ENCODE measurements at places on chromosomes 1 and 21. TPM values are rescaled to one million over a fixed set of nuclear protein-coding genes. Genes with fewer than 3 reads are reported as not detected.

- no peak for DNase-seq
- H3K4me1 ChIP-seq = peaks cover 9% of the 10 kb centered on the region
- H3K36me3 ChIP-seq = no peaks in the 10 kb centered on the region
- H3K4me3 ChIP-seq = no peak overlapping the region
- no peak overlapping the region for H3K27ac ChIP-seq
- H3K27me3 ChIP-seq = no peaks in the 10 kb centered on the region
These were observed 37.1 kb upstream of the CAP1 start for GRCh38 chr1:40003156-40004093.

The ARHGAP30 gene
- 226 TPM for total RNA-seq

DNA sequence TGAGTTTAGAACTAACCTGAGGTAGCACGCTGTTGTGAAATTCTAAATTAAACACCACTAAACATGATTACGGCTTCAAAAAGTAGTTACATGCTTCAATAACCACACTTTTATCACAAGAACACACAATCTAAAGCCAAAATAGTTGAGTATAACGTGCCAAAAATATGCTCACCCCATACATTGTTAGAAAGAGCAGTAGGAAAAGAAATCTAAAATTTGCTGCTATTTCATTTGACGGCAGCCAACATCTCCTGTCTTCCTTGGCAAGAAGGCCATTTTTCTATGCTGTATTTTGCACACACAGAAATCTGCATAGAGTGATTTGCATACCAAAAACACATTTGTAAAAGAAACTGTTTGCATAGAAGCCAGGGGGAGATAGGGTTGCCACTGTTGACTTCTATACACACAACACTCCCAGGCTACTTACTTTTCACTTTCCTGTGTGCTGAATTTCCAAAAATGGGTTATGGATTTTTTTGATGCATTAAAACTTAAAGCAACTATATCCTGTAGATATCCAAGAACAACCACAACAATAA, 42.9 kb upstream of the DMRTB1 start:
- no peaks in the 10 kb centered on the region for H3K27me3 ChIP-seq
- no peak overlapping the region for H3K27ac ChIP-seq
- no peak for DNase-seq
- H3K4me3 ChIP-seq = no peak overlapping the region

DNA sequence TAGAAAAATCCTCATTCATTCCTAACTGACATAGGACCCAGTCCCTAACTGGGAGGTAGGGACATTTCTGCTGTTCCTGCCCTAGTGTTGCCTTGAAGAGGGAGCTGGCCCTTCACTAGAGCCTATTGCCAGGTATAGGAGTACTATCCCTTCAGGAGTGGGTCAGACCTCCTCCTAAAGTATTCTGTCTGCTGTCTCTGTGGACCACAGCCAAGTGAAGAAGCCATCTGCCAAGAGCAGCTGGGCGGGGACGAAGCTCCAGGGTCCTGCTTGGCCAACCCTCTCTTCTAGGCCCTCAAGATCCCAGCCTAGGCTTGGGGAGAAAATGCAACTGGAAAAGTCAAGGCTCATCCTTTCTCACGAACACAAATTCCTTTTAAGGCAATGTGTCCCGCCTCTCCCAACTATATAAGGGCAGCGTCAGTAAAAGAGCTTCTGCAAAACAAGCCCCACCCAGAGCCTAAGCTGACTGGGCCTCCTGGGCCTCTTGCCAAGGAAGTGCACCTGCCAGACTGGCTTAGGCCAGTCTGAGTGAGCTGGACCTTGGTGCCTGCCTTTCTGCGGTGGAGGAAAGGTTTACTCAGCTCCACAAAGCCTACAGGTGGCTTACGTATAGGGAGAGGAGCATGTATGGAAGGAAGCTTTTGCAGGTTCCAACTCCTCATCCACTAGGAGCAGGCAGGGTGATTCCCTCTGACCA, 638 bp upstream of the TUFT1 start:
- H3K4me1 ChIP-seq = peaks cover 18% of the 10 kb centered on the region
- H3K4me3 ChIP-seq = peak overlapping the region; percentile 62
- DNase-seq = no peak
- H3K36me3 ChIP-seq = no peaks in the 10 kb centered on the region
- H3K27ac ChIP-seq = peak overlapping the region; percentile 57
- no peaks in the 10 kb centered on the region for H3K27me3 ChIP-seq

- no peak for DNase-seq
- no peaks in the 10 kb centered on the region for H3K4me1 ChIP-seq
- no peaks in the 10 kb centered on the region for H3K27me3 ChIP-seq
These were observed 57.8 kb upstream of the COL18A1 start for GRCh38 chr21:45347048-45347711.

DNA sequence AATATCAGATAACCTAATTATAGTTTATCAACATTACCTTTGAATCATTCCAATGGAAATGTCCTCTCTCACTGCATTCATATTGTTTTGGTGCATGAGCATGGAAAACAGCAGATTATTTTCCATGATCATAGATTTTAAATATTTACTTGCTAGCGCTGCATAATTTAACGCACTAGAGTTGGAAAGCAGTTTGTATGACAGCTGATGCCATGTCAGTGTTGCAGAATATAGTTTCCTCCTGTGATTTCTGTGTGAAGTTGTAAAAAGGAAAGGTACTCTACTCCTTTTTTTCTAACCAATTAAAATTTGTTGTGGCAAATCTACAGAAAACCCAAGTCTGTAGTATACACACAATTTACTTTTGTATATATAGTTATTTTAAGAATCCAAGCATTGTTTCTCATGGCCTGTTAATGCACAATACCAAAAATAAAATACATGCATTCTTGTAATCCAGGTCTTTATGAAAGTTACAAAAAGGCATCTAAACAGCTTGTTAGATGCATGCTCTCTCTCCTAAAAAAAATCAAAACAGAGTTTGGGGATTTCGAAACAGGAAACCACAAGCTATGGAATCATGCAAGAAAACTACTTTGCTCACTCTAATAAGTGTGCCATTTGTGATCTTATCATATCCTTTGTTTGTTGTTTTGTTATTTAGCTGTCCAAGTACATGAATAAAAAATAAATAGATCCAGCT, 1.9 kb upstream of the ATG4C start:
- H3K27ac ChIP-seq = no peak overlapping the region
- no peak overlapping the region for H3K4me3 ChIP-seq
- no peaks in the 10 kb centered on the region for H3K27me3 ChIP-seq
- peak; percentile 7 for DNase-seq
- no peaks in the 10 kb centered on the region for H3K36me3 ChIP-seq
- peaks cover 14% of the 10 kb centered on the region for H3K4me1 ChIP-seq

- H3K4me3 ChIP-seq = no peak overlapping the region
- H3K36me3 ChIP-seq = no peaks in the 10 kb centered on the region
- DNase-seq = no peak
- H3K4me1 ChIP-seq = peaks cover 10% of the 10 kb centered on the region
- H3K27ac ChIP-seq = no peak overlapping the region
These were observed 746 bp upstream of the LAMC1 start for GRCh38 chr1:183022202-183023145.

- H3K36me3 ChIP-seq = no peaks in the 10 kb centered on the region
- peaks cover 4% of the 10 kb centered on the region for H3K4me1 ChIP-seq
- H3K27me3 ChIP-seq = no peaks in the 10 kb centered on the region
- peak; percentile 86 for DNase-seq
These were observed 54.1 kb upstream of the SAMD11 start for GRCh38 chr1:869499-870244.

The CNR2 gene
- not detected for total RNA-seq

The C1orf74 gene
- total RNA-seq = 1.2 TPM

The PHLDA3 gene
- 7.8 TPM for total RNA-seq

The PODN gene
- not detected for total RNA-seq

DNA sequence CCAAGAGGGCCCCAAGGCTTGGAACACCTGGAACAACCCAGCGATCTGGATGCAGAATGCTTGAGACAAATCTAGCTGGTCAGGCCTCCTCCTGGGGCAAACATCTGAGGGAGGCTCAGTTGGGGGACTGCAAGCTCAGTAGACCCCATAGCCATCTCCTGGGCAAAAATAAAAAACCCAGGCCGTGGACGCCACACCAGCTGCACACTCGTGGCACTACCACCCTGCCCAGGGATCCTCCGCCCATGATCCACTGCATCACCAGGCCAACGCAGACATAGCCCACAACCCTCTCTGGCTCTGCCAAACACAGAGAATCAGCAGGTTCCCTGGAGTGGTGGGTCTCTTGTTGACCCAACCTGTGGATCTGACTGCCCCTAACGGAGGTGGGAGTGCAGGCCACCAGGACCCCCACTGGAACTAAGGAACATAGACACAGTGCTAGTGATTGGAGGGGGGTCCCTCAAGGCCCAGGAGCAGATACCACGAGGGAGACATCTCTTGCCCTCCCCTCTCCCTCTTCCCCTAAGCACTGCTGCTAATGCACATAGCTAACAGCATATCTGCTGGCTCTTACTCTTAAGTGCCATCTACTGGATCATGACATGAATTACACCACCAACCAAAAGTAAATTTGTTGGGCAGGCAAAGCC, 147.2 kb downstream of the CHD1L start:
- H3K4me1 ChIP-seq = no peaks in the 10 kb centered on the region
- no peak overlapping the region for H3K4me3 ChIP-seq
- H3K27me3 ChIP-seq = peaks cover 5% of the 10 kb centered on the region
- H3K36me3 ChIP-seq = no peaks in the 10 kb centered on the region
- H3K27ac ChIP-seq = no peak overlapping the region

The PLA2G2A gene
- not detected for total RNA-seq

- H3K27me3 ChIP-seq = no peaks in the 10 kb centered on the region
- H3K36me3 ChIP-seq = peaks cover 6% of the 10 kb centered on the region
- H3K27ac ChIP-seq = no peak overlapping the region
- H3K4me3 ChIP-seq = no peak overlapping the region
These were observed 23.5 kb upstream of the SARS1 start for GRCh38 chr1:109190189-109190588.

- H3K4me1 ChIP-seq = no peaks in the 10 kb centered on the region
- no peaks in the 10 kb centered on the region for H3K36me3 ChIP-seq
- DNase-seq = no peak
- no peaks in the 10 kb centered on the region for H3K27me3 ChIP-seq
These were observed 1317.7 kb downstream of the MRPL39 start for GRCh38 chr21:24289539-24289938.

The DIRAS3 gene
- total RNA-seq = not detected

DNA sequence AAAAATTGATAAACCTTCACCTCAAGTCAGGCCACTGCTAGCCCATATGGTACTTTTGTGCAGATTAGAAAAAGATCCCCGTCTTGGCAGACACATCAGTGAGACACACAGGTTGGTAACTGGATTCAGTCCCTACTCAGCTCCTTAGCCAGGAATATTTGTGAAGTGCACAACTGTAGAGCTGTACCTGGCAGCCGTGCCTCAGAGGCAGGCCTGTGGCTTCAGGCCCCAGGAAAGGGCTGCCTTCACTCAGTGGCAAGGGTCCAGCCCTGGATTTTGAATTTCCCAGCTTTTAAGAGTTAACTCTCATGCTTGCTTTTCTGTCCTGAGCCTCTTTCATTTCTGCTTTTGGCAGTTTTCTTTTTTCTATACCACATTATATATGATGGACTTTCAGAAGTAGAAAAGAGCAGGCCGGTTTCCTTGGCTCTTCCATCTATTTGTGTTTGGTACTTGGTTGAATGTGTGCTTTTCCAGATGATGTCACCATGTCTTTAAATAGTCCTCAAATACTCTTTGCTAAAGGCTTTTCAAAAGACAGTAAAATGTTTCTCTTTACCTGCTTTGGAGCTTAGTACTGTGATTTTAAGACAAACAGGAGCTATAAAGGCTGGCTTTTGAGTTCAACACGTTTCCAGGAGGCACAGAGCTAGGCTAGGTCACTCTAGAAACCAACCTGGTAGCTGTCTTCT, 186.6 kb downstream of the AK5 start:
- no peaks in the 10 kb centered on the region for H3K36me3 ChIP-seq
- H3K4me1 ChIP-seq = no peaks in the 10 kb centered on the region
- DNase-seq = no peak

GRCh38 chr1:246365708-246366107, 141.4 kb downstream of the SMYD3 start:
- H3K4me3 ChIP-seq = no peak overlapping the region
- no peak overlapping the region for H3K27ac ChIP-seq
- H3K27me3 ChIP-seq = no peaks in the 10 kb centered on the region
- H3K4me1 ChIP-seq = peaks cover 8% of the 10 kb centered on the region
- no peak for DNase-seq
- no peaks in the 10 kb centered on the region for H3K36me3 ChIP-seq

The ANGPTL3 gene
- total RNA-seq = not detected

- no peak overlapping the region for H3K4me3 ChIP-seq
- no peak overlapping the region for H3K27ac ChIP-seq
- peaks cover 7% of the 10 kb centered on the region for H3K4me1 ChIP-seq
- no peaks in the 10 kb centered on the region for H3K36me3 ChIP-seq
- no peaks in the 10 kb centered on the region for H3K27me3 ChIP-seq
These were observed 63.7 kb downstream of the EDARADD start for GRCh38 chr1:236457775-236458174.

DNA sequence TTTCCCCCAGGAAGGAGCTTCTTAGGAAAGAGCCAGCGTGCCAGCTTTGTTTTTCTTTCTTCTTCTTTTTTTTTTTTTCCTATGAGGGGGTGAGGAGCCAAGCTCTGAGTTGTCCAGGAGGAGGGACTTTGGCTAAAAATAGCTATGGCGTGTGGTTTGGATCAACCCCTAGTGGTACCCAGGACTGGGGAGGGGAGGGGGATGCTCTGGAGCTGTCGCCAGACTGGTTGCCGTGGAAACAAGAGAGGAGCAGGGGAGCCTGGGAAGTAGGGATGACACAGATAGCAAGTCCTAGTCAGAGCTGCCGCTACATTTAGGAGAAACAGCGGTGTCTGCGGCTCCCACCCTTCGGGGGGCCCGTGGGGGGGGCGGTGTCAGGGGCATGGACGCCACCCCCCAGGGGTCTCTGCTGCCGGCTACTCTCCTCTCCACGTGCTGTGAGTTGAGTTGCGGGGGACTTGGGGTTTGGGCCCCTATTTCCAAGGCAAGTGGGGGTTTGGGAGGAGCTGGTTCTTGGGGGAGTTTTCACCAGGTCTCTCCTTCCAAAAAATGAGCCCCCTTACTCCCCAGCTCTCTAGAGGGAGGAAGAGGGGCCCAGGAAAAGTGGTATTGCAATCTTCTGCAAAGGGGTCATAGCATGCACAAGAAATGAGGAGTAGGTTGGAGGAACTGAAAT, at the start of gene KCNJ9:
KCNJ9 (plus strand) TSS at position 278 of the 676 bp plus-strand sequence. CDS start 2,493 bp downstream, outside the sequence.
- H3K4me3 ChIP-seq = no peak within 1 kb of the TSS
- H3K4me1 ChIP-seq = peaks cover 3% of the 10 kb centered on the region
- H3K27me3 ChIP-seq = peaks cover 38% of the 10 kb centered on the region
- DNase-seq = no peak
- H3K27ac ChIP-seq = no peak within 1 kb of the TSS

DNA sequence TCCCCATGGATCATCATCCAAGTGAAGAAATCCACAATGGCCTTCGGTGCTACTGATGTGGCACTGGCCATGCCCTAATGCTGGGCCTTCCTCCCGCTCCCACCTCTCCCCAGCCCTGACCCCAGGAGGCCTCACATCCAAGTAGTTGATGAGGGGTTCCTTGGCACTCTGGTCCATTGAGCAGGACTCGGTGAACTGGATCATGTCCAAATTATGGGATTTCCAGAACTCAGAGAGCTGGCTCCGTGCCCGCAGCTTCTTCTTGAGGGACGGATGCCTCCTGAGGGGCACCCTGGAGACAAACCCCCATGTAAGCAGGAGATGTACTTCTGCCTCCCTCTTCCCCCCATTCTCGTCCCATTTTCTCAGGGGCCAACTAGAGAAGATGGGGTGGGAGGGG, 929 bp downstream of the CTSE start:
- H3K27me3 ChIP-seq = no peaks in the 10 kb centered on the region
- no peaks in the 10 kb centered on the region for H3K36me3 ChIP-seq
- no peak overlapping the region for H3K4me3 ChIP-seq
- DNase-seq = no peak
- H3K27ac ChIP-seq = no peak overlapping the region
- H3K4me1 ChIP-seq = no peaks in the 10 kb centered on the region

The LCE2C gene
- total RNA-seq = not detected

GRCh38 chr1:48831120-48831978, 54.7 kb upstream of the BEND5 start:
- H3K36me3 ChIP-seq = no peaks in the 10 kb centered on the region
- no peak overlapping the region for H3K4me3 ChIP-seq
- no peak overlapping the region for H3K27ac ChIP-seq
- no peak for DNase-seq
- H3K4me1 ChIP-seq = no peaks in the 10 kb centered on the region

All from CD4-positive, alpha-beta memory T cell (primary cell).